Activated CD4-positive, alpha-beta T cell treated with anti-CD3 and anti-CD28 coated beads, Interleukin-2, amount 50 U/mL, for 4 hours (primary cell): ENCODE measurements at places on chromosomes 5 and 9.
A peak's percentile ranks its signal among the peaks of the same experiment; 100 is the strongest.

DNA sequence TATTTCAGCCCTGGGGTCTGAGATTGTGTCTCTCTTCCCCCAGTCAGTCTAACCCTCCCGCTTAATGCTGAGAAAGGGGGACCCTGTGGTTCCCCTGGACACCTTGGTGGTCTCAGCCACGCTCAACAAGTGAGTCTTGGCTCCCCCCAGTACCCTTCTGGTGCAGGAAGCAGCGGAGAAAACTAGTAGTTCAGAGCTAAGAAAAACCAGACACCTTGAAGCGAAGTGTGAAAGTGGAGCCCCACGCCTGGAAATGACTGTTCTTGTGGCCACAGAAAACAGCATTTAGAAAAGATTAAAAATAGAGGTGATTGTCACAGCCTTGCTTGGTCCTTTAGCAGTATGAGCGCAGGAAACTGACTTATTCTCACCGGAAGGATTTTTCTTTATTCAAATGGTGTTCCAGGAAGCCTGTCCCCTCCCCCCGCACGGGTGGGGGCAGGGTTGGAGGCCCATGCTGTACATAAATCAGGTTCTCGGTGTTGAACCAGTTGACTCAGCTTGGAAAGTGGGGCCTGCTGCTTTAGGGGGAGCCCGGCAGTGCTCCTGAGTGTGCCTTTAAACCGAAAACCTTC lies 8.1 kb downstream of the ARPC5L start:
- peak; percentile 85 for DNase-seq

GRCh38 chr9:91193087-91193657 lies 168.5 kb downstream of the AUH start:
- peak; percentile 80 for DNase-seq

DNA sequence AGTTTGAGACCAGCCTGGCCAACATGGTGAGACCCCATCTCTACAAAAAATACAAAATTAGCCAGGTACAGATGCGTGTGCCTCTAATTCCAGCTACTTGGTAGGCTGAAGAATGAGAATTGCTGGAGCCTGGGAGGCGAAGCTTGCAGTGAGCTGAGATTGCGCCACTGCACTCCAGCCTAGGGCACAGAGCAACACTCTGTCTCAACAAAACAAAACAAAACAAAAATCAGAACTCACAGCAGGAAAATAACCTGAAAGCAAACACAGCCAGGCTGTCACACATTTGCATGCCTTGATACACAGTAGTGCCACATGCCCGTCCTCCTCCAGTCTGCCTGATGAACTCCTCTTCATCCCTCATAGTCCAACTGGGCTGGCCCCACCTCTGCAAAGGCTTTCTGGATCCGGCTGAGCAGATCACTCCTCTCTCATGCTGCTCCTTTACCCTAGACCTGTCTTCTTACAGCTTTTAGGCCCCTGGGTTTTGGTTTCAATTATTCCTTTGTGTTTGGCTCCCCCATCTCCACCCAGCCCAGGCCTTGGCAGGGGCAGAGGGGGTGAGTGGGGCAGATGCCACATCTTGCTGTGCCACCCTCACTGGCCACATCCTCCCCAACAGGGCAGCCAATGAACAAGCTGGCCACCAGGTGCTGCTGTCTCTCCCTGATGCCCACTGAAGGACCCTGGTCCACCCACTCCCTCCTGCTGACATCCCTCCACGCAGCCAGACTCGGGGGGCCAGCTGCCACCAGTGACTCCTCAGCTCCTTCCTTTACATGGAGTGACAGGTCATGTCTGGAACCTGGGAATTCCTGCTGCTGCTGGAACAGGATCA lies 62.0 kb upstream of the GGTA1 start:
- DNase-seq: no peak

DNA sequence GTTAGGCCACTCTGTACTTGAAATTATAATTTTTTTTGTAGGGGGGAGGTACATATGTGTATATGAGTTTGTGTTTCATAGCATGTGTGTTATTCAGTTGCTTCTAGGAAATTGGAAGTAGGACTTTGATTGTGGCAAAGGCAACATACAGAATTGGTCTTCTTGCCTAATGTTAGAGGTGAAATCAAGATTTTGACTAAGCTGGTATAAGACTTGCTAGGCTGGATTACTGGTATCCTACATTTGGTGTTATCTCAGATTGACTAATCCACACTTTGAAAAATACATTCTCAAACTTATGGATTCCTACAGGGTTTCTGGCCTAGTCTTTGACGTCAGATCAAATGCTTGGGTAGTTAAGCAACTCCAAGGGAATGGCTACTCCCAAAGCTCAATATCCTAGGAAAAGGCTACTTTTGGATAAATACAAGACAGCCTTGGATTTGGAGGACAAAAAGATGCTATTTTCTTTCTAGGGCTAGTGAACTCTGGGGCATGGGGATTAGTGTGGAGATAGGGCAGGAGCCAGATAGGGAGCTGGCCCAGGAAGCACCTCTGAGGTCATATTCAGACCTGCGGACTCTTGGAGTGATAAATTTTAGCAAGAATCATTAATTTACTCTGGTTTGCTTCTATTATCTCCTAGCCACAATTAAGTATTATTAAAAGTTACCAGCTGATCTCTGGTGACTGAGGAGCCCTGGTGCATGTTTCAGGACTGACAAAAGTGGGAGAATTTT lies 144.0 kb upstream of the RPS23 start:
- no peak for DNase-seq

DNA sequence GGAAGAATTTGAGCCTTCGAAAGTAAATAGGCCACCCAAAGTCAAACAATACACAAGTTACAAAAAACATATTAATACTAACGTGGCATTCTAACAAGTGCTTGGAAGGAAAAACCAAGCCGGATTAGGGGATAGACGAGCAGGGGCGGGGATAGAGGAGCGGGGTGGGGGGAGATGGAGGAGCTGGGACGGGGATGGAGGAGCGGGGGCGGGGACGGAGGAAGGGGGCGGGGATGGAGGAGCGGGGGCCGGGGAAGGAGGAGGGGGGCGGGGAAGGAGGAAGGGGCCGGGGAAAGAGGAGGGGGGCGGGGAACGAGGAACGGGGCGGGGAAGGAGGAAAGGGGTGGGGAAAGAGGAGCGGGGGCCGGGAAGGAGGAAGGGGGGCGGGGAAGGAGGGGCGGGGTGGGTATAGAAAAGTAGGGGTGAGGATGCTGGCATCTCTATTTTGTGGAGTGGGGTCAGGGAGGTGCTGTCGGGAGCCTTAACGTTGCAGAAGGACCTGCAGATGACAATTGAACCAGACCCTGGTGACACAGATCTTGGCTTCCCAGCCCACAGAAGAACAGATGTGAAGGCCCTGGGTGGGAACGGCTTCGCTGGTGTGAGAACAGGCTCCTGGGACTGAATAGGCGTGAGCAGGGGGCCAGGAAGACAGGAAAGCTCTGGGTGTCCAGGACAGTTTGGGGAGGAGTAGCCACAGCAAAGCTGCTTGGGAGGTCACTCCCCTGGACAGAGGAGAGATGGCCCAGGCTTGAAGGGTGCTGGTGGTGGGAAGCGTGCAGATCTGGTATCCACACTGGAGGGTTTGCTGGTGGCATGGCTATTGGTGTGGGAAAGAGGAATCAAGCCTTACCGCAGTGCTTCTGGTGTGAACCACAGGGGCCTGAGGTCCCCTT lies 233.3 kb upstream of the DAP start:
- no peak for DNase-seq

DNA sequence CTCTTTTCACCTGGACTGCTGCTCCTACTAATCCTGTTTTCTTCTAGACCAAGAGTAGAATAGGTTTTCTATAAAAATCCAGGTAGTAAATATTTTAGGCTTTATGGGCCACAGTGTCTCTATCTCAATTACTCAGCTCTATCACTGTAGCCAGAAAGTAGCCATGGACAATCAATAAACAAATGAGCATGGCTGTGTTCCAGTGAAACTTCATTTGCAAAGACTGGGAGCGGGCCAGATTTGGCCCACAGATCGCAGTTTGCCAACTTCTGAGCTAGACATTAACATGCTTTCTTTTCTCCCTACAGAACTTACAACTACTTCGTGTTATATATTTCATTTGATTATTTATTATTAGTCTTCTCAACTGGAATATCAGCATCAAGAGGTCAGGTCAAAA lies 30.2 kb downstream of the BRINP1 start:
- no peak for DNase-seq

- DNase-seq: no peak
Observed at GRCh38 chr5:94796586-94796985, 178.1 kb downstream of the SLF1 start.

- DNase-seq: no peak
Observed at GRCh38 chr9:136705564-136705963, 6.8 kb upstream of the DIPK1B start.

GRCh38 chr5:67699560-67699959 lies 503.0 kb upstream of the CD180 start:
- DNase-seq: no peak

DNA sequence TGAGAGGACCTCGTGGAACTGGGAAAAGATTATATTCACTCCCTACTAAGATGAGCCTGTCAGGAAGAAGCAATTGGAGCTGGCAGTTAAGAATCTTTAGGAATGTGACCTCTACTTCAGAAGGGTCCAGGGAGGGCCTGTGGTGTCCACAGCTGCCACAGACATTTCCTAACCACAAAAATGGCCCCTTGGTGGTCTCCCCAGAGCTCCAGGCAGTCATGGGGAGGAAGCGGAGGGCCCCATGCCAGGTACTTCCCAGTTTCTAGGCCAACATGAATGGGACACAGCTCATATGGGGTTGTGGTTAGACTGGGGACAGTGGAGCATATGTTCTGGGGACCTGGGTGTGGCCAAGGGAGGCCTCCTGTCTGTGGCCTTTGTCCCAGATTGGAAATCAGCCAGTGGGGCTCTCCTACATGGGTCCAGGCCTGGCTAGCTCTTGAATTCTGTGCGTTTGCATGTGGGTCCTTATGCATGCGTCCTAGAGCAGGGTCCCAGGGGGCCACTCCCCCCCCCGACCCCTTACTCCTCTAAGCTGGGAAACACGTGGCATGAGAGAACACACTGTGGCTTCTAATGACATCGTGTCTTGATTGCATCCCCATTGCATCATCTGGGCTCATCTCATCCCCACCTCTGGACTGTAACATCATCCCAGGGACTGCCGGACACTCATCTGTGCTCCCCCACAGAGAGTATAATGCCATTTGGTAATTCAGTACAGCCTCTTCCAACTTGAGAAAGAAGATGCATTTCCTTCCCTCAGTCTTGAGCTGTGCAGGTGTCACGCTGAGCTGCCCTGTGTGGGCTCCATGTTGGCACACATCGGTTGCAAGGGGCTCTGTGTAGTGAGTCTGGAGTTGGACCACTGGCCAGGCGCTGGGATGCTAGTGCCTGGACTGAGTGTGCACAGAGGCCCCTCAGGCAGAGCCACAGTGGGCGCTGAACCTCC lies 31.3 kb downstream of the IRF1 start:
- DNase-seq: no peak

- DNase-seq: no peak
Observed at GRCh38 chr5:68173007-68173406, 42.5 kb upstream of the PIK3R1 start.

GRCh38 chr5:82332886-82333615 lies 54.9 kb upstream of the RPS23 start:
- DNase-seq: no peak

GRCh38 chr5:1159341-1159675 lies 42.1 kb upstream of the SLC6A19 start:
- DNase-seq: no peak

DNA sequence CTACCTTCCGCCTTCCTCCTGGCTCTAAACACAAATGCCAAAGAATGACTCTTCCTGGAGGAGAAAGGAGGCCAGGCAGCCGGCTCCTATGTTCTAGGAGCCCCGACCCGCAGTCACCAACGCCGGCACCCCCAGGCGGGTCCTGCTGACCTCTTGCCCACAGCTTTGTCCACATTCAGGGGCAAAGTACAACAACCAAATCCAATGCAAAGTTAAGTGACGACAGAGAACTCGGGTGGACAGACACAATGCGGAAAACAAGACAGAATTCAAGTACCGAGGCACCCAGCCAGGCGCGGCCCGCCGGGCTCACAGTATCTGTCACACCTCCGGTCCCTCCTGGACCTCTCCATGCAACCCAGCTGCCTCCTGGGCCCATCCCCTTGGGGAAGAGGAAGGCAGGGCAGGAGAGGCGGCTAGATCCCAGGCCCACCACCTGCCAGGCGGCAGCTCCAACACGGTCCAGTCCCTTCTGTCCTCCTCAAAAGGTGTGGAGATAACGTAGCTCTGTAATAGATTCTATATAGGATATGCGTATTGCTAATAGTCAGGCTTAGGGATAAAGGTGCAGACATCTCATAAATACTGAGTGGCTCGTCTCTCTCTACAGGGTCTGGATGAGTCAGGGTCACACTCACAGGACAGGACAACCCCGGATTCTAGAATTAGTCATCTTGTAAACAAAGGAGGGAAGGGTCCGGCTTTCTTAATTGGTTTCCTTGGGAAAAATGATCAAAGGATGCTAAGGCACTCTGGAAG lies 46.9 kb upstream of the UBAC1 start:
- no peak for DNase-seq

DNA sequence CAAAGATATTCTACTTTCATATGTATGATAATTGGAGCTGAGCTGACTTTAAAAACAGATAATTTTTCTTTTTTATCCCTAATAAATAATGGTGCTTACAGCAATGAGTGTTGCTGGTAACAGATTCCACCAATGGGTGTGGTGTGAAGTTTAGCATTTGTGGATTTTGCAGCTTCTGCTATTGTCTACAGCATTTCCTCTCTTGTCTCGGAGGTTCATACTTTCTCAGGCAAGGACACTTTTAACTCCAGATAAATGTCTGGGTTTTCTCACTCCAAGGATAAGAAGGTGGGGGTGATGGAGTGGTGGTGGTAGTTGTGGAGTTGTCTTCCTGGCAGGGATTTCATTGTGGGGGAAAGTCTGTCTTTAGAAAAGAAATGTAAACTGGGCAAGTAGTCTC lies 120.0 kb upstream of the CDKN2B start:
- DNase-seq: no peak

GRCh38 chr9:137491735-137492432 lies 32.8 kb upstream of the NSMF start:
- DNase-seq: no peak

DNA sequence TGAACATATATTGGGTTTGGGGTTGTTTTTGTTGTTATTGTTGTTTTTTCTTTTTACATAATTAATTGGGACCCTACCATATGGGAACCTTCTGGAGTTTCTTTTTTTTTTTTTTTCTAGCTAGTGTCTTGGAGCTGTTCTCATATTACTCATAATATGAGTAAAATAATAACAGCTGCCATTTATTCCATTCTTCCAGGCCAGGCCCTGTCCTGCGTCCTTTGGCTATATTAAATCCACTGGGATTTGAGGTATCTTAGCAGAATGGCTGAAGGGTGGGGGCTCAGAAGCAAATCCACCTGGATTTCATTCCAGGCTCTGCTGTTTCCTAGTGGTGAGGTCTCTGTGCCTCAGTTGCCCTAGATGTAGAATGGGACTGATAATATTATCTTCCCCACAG lies 47.2 kb upstream of the RPL26L1 start:
- DNase-seq: no peak

- no peak for DNase-seq
Observed at GRCh38 chr9:127347831-127348776, 48.9 kb upstream of the SLC2A8 start.

DNA sequence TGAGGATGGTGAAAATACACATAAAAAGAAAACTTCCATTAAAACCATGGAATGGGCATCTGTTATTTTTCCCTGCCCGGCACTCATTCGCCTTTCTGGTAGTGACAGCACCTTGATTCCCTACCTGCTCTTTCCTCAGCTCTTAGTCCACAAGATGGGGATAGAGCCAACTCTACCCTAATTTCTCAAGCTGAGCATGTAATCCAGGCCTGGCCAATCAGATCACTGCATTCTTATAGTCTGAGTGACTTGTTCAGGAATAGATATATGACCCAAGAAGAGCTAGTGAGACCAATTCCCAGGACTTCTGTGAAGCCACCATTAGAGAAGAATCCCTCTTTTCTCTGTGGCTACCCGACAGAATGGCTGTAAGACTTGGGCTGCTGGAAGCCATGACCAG lies 58.1 kb downstream of the TSSK1B start:
- DNase-seq: no peak
